Activated CD8-positive, alpha-beta memory T cell treated with anti-CD3 and anti-CD28 coated beads for 1 hour (primary cell): ENCODE measurements at places on chromosomes 2 and 18.

GRCh38 chr2:167292430-167293171, 404.3 kb downstream of the XIRP2 start:
- DNase-seq = no peak

GRCh38 chr2:68907232-68907919, 36.2 kb upstream of the BMP10 start:
- no peak for DNase-seq

GRCh38 chr2:10647886-10648605, 41.7 kb downstream of the NOL10 start:
- no peak for DNase-seq

- DNase-seq = no peak
Measured at GRCh38 chr2:68043032-68043431, 19.8 kb downstream of the C1D start.

DNA sequence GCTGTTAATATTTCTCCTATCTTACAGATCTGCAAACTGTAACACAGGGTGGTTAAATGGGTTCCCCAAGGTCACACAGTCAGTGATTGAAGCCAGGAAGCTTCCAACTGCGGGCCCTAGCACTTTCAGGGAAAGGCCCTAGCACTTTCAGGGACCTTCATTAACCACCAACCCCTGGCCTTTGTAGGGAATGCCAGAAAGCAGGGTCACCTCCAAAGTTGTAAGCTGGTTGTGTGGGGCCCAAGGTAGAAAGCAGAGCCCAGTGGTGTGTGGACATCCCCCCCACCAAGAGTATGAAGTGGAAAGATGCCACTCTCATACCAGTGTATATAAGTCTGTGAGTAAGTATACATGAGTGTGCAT, 4.4 kb downstream of the DLX2 start:
- no peak for DNase-seq

DNA sequence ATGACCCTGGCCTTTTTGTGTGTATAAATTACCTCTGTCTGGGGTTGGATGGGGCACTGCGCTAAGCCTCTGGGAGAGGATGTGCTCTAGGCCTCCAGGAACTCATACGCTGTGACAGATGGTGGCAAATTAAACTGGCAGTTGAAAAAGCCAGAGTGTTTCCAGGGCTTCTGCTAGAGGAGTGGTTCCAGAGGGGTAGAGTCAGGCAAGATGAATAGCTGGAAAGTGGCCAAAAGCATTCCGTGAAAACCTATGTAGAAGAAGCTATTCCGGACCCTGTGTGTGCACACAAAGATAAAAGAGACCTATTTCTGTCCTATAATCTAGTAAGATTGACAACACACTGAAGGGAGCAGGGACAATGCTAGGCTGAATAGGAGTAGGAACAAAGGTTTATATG, 84.8 kb downstream of the ACTR3 start:
- DNase-seq = no peak

DNA sequence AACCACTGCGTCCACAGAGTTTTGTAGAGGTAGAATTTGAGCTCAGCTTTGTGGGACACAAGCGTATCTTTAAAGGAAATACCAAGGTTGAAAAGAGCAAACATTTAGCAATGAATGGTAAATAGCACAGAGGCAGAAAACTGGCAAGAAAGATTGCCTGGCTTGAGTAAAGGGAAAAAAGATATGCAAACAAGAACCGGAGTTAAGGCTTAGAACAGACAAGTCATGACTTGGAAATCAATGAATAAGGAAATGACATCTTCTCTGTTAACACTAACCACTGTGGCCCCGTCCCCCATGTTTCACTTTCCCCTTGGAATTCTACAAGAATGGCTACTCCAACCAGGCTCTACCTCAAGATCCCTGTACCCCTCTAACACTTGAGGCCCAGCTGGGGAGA, 3.8 kb downstream of the STAM2 start:
- no peak for DNase-seq

DNA sequence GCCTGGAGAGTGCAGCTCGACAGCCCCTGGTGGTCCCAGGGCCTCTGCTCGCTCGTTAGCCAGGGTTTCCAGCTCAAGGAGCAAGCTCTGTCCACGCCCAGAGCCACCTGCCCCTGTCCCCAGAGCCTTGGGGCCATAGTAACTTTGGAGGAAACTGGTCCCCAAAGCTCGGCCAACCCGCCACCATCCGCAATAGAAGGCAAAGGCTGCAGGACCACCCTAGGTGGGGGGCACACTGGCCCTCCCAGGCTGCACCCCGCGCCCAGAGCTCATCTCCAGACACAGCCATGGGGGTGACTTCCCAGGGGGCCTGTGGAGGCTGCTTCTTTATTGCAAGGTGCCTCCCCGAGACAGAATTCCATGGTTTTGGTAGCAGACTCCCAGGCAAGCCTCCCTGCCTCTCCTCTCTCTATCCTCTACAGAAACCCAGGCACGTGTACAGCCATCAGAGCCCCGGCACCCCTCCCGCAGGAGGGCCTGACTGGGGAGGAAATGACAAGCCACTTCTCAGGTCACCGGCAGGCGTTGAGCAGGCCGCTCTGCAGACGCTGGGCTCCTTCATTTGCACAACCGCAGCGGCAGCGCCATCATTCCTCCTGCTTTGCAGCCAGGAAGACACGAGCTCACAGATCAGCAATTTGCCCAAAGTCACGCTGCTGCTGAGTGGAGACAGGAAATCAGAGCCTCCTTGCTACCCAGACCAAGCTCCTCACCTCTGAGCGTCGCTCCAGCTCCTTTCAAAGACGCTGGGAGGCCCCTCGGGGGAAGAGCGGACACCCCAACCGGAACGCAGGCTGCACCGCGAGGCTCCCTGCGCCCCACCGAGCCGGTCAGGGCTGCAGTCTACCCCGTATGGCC, 80.2 kb downstream of the NDUFA10 start:
- no peak for DNase-seq

DNA sequence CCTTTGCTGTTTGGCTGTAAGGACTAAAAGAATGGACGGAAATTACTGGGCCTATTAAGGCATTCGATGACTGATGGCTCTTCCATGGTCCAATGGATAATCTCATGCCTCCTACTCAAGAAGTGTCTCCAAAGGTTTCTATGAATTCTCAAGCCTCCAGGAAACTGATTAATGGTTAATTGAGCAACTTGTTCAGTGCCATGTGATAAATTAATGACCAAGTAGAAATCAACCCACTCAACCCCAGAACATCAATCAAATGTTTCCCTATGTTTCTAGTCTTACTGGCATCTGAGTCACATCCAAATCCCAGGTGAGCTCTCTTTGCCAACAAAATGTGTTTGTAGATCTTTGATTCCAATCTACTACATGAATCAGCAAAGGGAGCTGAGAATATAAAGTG, 103.6 kb downstream of the NXPH2 start:
- no peak for DNase-seq

GRCh38 chr18:46478796-46479195, 178.2 kb downstream of the LOXHD1 start:
- no peak for DNase-seq

GRCh38 chr2:138244501-138244925, 257.1 kb upstream of the SPOPL start:
- no peak for DNase-seq

DNA sequence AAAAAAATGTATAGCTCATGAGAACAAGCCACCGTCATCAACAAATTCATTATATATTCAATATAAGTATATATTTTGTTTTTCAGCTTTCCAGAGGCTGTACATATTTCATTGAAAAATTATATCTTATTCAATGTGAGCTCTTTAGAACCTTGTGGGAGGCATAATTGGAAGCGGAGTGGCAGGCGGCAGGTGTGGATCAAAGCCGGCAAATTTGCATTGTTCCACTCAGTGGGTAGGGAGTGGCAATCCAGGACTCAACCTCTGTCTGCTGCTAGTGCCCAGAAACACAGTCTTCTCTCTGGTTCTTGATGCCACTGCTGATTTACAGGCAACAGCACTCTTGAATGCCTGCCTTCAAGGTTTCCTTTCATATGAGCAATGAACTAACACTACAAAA, 46.9 kb downstream of the GCA start:
- DNase-seq = no peak

- DNase-seq = no peak
Measured at GRCh38 chr2:55365303-55365702, 54.4 kb downstream of the CCDC88A start.

DNA sequence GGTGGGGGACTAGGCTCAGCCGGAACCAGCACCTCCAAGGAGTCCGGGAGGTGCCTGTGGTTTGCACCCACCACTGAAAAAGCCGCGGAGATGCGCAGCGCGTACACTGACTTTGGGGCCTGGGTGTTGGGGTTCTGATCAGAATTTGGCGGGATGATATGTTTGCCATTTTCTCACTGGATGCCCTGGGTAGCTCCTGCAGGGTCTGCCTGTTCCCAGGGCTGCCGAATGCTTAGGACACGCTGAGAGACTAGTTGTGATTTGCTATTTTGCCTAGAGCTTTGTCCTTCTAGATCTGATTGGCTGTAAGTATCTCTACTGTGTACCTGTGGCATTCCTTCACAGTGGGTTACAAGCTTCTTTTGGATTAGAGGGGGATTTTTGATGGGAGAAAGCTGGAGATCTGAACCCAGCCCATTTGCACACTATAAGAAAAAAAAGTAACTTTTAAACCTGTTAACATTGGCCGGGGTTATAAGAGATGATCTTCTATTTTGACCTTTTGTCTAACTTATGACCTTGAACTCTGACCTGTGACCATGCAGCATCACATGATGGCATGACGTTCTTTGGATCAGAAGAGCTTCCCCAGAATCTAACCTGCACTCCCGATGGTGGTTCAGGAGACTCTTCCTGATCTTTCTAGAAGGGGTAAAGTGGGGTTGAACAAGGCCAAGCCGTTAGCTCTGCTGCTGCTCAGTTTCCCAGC, 1.6 kb downstream of the KCNE4 start:
- no peak for DNase-seq

DNA sequence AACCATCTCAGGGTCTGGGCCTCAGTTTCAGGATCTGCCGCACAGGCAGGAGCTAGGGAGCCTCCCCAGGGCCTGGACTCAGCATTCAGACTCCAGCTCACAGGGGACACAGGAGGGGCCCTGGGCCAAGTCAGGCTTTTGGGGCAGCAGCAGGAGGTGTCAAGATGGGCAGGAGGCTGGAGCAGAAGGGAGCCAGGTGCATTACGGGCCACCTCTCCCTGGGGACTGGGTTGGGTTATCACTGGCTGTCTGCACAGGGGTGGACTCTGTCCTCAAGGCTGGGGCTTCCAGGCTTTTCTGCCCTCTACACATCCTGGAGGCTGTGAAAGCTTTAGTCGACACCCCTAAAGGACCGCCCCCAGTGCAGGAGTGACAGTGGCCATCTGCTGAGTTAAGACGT, 20.0 kb downstream of the AQP12A start:
- no peak for DNase-seq

GRCh38 chr2:227849906-227850305, 21.5 kb upstream of the DAW1 start:
- no peak for DNase-seq

DNA sequence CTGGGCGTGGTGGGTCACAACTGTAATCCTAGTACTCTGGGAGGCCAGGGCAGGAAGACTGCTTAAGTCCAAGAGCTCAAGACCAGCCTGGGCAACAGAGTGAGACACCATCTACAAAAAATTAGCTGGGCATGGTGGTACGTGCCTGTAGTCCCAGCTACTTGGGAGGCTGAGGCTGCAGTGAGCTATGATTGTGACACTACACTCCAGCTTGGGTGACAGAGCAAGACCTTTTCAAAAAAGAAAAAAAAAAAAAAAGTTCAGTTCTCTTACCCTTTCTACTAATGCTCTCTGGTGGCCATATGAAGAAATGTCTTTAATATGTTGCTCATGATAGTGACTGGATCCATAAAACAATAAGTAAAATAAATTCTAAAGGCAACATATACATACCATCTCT, 14.9 kb downstream of the TYW5 start:
- DNase-seq = no peak

- DNase-seq = no peak
Measured at GRCh38 chr2:202100176-202100575, 27.1 kb downstream of the KIAA2012 start.

GRCh38 chr18:50753311-50753710, 66.5 kb downstream of the MRO start:
- no peak for DNase-seq

GRCh38 chr2:102140377-102140776, 2.2 kb upstream of the IL1R1 start:
- no peak for DNase-seq
